ENCODE measurements at places on chromosomes 3 and 15.

DNA sequence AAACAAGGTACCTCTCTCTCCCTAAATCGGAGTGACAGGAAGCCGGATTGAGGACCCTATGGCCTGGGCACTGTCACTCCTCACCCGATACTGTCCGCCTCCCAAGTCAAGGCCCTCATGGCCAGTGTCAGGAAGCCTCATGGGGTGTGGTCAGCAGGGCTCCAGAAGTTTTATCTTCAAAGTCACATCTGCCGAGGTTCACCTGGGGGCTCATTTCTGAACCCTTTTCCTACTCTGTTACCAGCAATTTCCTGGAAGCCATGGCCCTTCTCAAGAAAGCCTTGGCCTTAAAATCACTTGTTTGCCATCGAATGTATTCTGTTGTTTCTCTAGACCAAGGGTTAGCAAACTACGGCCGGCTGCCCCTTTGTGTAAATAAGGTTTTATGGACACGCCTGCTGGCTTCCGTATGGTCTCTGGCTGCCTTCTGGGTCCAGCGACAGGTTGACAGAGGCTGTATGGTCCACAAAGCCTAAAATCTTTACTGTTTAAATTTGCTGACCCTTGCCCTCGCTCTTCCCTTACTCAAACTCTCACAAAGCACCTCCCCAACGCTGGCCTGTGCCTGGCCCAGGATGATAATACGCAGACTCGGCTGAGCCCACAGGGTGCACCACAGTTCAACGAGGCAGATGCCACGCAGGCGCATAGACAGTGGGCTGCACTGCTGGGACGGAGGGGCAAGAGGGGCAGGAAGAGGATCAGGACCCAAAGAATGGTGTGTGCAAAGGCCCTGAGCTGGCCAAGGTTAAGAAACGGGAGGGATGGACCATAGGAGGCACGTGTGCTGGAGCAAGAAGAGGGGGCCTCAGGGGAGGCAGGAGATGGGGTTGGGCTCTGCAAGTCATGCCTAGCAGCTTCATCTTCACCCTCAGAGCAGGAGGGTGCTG lies 24.7 kb upstream of the DUSP7 start:
- DNase-seq: no peak

GRCh38 chr3:72152551-72153476 lies 367.9 kb upstream of the PROK2 start:
- no peak for DNase-seq

GRCh38 chr3:77514766-77515165 lies 474.9 kb downstream of the ROBO2 start:
- DNase-seq: no peak

DNA sequence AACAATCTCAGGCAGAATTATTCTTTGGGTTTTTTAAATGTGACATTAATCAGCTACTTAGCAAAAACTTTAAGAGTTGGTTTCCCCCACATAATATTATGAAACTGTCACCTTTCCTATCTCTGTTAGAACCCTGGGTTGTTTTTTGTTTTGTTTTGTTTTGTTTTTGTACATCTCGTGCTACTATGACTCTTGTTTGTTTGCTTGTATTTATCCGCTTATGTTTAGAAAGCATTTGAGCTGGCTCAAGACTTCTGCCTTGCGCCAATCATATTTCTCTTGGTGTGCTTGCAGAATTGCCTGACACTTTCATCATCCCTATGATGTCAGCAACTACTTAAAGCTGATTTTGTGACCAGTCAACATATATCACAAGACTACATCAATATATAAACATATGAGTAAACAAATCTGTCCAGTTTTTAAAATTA lies 116.9 kb downstream of the DCLK3 start:
- DNase-seq: no peak

DNA sequence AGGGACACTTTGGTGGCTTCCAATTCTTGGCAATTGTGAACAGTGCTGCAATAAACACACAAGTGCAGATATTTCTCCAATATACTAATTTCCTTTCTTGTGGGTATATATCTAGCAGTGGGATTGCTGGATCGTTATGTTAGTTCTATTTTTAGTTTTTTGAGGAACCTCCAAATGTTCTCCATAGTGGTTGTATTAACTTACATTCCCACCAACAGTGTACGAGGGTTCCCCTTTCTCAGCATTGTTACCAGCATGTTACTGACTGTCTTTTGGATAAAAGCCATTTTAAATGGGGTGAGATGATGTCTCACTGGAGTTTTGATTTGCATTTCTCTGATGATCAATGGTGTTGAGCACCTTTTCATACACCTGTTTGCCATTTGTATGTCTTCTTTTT lies 92.8 kb downstream of the DAPK2 start:
- DNase-seq: no peak

- DNase-seq: no peak
Measured at GRCh38 chr15:27864086-27864485, 235.0 kb downstream of the OCA2 start.

DNA sequence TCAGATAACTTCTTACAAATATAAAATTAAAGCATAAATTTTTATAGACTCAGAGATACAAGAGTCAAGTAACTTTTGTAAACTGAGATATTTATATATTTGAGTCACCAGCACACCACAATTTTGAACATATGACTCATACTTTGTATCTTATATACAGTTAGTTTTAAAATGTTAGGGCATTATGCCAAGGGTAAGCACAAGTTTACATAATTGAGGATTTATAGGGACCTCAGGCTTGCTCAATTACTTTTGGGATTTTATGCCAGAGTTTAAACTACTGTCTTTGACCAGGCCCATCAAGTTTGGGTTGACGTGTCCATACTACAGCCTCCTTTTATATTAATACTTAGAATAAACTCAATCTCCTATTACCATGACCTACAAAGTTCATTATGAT lies 7.4 kb upstream of the FGF7 start:
- DNase-seq: no peak

DNA sequence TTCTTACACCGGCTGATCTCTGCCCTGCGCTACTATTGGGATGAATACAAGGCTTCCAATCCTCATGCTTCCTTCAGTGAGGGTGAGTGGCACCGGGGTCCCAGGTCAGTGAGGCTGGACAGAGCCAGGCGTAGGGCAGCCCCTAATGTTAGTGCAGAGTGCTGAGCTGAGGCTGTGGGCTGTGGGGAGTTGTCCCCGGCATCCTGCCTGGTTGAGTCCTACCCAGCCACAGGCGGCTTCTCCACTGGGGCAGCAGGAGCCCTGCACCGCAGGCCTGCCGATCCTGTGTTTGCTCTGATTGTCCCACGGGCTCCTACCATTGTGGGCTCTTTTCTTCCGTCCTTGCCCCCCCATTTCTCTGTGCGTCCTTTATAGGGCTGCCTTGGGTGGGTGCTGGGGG lies 13.3 kb downstream of the RNF123 start:
- DNase-seq: no peak

- DNase-seq: no peak
Measured at GRCh38 chr15:40011303-40011702, 27.7 kb downstream of the SRP14 start.

DNA sequence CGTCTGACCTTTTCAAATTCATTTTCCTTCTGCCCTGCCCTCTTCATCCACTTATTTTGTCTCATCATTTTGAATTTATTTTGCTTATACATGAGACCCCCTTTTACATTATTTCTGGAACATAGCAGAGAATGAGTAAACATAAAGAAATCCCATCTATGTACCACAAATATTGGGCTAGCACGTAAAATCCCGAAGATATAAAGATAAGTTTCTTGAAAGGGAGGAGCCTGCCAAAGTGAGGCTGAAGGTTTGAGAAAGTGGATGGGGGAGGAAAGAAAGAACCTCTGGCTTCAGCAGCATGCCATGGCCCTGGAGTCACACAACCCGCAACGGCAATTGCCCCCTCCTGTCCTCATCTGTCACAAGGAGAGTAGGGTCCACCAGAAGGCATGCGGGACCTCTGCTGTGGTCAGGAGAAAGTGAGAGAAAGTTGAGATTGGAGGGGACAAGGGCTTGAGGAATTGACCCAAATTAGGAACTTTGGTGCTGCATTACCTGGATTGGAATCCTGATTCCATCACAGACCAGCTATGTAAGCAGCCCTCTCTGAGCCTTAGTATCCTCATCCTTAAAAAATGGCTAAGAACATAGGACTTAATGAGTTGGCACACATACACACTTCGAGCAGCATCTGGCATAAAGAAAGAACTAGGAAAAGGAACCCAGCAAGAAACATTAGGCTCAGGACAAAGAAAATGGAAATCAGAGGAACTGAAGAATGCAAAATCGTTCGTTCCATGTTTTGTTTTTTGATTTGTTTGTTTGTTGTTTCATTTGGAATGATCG lies 53.7 kb upstream of the GYG1 start:
- DNase-seq: no peak

GRCh38 chr15:65559941-65560340 lies 29.7 kb downstream of the HACD3 start:
- no peak for DNase-seq

DNA sequence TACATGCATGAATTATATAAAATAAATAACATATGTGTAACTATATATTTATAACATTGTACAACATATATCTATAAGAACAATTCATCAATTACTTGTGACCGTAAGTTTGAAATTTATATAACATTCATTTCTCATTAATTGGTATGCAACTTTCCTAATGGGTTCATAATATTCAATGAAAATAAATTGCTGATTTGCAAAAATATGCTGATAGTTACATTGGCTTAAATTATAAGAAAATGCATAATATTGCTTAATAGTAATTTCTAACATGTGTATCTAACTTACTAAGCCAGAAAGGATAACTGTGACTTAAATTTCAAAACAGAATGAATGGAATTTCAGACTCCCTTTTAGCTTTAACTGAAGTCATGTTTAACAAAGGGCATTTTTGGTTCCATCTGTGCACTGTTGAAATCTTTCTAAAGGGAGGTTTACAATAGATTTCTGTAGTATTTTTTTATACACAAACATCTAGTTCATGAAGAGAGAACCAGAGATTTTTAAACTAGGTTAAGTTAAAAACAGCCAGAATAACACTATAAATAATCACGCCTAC lies 310.9 kb downstream of the TBC1D5 start:
- no peak for DNase-seq

- no peak for DNase-seq
Measured at GRCh38 chr3:195511136-195511535, 32.0 kb downstream of the PPP1R2 start.

DNA sequence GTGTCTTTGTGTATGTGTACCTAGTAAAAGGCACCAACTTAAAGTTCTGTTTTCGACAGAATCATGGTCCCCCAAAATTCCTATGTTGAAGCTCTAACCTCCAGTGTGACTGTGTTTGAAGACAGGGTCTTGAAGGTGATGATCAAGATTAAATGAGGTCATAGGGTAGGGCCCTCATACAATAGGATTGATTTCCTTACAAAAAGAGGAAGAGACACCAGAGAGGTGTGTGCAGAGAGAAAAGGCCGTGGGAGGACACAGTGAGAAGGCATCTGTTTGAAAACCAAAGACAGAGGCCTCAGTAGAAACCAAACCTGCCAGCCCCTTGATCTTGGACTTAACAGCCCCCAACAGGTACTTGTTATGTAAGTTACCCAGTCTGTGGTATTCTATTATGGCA lies 52.0 kb upstream of the CORO2B start:
- no peak for DNase-seq

- DNase-seq: no peak
Measured at GRCh38 chr15:92033314-92033713, 179.8 kb downstream of the SLCO3A1 start.

DNA sequence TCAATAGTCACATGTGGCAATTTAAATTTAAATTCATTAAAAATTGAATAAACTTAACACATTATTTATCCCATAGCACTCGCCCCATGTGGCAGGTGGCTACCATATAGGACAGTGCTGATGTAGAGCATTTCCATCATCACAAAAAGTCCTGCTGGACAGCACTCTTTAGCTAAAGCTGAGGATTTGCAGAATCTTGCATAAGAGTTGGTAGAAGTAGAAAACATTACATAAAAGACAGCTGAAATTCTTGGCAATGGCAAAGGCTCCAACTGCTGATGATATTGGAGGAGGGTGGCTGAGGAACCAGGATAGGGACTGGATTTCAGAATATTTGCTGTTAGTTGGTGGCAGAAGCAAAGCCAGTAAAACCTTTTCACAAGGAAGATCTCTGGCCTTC lies 230.7 kb upstream of the SATB1 start:
- no peak for DNase-seq

DNA sequence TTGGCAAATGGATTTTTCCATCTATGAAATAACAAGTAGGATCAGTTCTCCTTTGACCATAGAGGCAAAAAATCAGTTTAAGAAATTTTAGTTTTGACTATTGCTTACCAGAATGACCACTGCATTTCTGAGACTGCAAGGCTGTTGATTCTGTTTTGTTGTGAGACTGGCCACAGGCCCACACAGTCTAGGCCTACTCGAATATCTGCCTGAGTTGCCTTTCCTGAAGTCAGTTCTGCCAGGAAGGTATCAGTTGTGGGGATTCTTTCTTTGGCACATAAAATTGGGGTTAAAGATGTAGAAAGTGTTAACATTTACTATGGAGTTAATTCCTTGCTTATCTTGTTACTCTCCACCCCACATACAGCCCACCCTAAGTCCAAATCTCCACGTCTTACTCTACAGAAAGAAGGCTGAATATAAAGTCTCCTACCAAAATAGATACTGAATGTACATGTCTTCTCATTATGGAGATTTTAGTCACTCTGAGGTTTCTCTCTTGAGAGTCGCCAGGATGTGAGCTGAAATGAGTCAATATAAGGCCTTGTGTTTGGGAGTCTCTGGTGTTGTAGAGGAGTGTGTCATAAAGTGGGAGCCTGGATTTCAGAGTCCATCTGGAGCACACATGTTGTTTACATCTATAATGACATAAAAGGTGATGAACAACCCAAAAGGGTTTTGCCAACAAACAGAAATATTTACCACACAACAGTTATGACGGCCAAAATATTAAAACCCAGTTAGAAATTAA lies 45.0 kb upstream of the WWTR1 start:
- no peak for DNase-seq

DNA sequence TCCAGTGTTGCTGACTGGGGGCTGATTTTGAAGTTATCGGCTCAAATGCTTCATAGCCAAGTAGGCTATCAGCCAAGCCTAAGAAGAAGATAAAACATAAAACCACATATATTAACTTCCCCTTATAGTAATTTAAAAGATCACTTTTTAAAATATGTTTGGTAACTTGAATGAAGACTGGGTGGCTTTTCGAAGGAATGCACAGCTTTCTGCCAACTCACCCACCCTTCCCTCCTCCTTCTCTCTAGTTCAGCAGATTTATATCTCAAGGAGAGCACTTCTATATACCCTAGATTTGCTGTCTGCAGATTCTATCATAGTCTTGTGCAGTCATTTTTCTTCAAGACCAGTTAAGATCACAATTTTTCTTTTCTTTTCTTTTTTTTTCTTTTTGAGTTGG lies 189.4 kb upstream of the CHRM5 start:
- no peak for DNase-seq

DNA sequence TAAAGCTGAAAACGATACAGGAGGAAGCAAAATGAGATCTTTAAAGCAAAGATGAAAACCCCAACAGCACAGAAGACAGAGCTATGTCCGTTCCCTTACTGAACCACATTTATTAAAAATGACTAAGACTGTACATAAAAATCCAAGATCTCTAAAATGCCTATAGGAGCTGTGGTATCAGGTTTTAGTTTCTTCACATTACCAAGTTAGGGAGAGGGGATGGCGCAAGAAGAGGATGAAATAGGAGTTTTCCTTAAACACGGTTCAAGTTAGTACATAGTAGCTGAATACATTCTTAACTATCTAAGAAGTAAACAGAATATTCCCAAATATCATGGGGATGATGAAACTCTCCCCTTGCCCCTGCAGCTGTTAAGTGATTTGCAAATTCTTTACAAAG lies 6.3 kb downstream of the EOMES start:
- DNase-seq: no peak
